ENCODE measurements at places on chromosomes 13 and 19.

GRCh38 chr13:89568276-89568675 lies 1779.2 kb upstream of the MIR17HG start:
- no peak for DNase-seq

GRCh38 chr13:113394339-113394640 lies 30.4 kb upstream of the GRTP1 start:
- DNase-seq: no peak

GRCh38 chr19:58409010-58409790 lies 751 bp downstream of the ZNF584 start:
- DNase-seq: no peak

DNA sequence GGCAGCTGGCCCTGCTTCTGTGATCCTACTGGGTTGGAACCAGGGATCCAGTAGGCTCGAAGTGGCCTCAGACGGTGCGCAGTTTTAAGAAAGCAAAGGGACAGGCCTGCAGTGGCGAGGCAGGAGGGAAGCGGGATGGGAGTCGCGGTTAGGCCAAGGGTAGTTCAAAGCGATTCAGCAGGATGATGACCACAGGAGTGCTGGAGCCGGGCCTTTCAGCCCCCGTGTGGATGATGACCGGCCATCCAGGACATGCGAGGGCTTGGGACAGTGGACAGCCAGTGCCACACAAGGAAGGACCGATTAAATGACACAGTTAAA lies 854 bp downstream of the RNASEH2B start:
- DNase-seq: peak; percentile 48

DNA sequence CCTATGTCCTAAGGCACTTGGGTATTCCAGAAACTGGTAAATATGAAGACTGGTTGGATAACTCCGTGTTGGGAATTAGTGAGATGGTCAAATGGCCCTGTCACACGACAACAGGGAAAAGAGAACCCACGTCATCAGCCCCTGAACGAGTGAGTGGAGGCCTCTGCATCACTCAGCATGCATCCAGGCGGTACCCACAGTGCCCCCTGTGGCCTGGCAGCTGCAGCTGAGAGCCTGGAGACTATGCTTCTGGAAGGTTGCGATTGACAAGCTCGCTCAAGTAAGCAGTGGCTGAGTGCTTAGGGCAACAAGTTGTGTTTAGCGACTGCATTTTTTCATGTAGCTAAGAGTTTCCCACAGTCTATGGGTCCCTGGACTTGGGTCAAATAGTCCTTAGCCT lies 55.9 kb downstream of the COL4A2 start:
- DNase-seq: no peak

DNA sequence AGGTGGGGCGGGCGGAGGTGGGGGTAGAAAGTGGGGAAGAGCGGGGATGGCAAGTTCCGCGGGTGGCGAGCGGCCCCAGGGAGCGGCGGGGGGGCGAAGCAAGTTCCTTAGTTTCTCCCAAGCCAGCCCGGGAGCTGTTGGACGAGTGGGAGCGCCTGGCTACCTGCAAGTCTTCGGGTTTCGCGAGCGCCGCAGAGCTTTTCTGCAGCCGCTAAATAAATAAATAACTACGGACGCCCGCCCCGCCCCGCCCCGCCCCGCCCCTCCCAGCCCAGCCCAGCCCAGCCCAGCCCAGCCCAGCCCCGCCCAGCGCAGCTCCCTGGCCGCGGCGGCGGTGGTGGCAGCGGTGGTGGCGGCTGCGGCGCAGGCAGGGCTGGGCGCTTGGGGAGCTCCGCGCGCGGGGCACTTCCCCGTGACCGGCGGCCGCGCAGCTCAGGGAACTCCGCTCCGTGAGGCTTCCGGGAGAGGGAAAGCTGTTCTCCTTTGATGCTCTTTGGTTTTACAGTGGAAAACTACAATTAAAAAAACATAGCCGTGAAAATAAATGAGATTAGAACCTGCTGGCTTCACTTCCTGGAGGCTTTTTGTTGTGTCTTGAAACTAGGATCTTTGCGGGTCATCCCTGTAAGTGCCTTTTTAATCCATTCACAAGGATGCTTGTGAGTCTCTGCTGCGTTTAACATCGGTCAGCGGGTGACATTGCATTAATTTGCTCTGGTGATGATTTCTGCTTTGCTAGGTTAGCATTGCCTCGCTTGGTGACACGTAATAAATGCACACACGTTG lies at the start of gene UBE2L5:
TSS of gene UBE2L5 (plus strand) at position 440 of the 786 bp plus-strand sequence. CDS start 5,498 bp downstream, outside the sequence.
- DNase-seq: peak; percentile 89

DNA sequence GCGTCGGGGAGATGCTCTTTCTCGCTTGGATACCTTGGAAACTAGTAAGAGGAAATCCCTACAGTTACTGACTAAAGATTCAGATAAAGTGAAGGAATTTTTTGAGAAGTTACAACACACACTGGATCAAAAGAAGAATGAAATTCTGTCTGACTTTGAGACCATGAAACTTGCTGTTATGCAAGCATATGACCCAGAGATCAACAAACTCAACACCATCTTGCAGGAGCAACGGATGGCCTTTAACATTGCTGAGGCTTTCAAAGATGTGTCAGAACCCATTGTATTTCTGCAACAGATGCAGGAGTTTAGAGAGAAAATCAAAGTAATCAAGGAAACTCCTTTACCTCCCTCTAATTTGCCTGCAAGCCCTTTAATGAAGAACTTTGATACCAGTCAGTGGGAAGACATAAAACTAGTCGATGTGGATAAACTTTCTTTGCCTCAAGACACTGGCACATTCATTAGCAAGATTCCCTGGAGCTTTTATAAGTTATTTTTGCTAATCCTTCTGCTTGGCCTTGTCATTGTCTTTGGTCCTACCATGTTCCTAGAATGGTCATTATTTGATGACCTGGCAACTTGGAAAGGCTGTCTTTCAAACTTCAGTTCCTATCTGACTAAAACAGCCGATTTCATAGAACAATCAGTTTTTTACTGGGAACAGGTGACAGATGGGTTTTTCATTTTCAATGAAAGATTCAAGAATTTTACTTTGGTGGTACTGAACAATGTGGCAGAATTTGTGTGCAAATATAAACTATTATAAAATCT lies 2.7 kb upstream of the KCNRG start:
- DNase-seq: peak; percentile 16

GRCh38 chr19:8575467-8575997 lies 1.7 kb downstream of the MYO1F start:
- DNase-seq: peak; percentile 39

DNA sequence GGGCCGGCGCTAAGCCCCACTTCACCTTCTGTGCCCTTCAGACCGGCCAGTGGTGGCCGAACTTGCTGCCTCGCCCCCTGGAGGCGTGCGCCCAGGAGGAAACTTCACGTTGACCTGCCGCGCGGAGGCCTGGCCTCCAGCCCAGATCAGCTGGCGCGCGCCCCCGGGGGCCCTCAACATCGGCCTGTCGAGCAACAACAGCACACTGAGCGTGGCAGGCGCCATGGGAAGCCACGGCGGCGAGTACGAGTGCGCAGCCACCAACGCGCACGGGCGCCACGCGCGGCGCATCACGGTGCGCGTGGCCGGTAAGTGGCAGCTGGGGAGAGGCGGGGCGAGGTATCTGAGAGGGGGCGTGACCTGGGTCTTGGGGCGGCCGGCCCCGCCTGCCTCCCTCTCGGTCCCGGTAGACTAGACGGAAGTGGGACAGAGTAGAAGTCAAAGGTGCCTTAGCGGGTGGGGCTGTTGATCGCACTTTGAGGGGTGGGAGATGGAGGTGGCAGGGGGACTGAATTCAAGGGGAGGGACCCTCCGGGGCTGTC lies 5.6 kb downstream of the ICAM5 start:
- no peak for DNase-seq

DNA sequence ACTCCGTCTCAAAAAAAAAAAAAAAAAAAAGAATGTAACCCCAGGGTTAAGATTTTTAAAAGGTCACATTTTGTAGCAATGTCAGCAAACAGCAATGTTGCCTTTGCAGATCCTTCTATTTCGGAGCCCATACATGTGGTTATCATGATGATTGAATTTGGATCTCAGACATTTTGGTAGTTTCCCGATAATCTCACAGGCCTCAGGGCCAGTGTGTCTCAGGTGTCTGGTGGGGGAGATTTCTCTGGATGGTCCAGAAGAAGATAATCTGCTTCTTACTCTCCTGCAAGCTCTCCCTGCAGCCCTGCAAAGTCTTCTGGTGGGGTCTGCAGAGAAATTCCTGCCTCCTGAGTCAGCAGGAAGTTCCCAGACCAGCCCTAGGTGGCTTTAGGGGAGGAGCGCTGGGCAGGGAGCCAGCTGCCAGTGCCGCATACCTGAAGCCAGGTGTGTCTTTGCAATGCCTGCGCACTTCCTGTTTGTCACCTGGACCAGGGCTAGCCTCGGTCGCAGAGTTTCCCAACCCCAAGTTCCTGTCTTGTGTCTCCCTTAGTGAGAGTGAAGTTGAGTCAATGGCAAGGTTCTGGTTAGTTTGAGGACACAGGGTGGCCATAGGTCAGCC lies 1.4 kb downstream of the SH2D3A start:
- no peak for DNase-seq

GRCh38 chr19:33705090-33705847 lies 83.5 kb downstream of the CHST8 start:
- no peak for DNase-seq

GRCh38 chr13:31224963-31225559 lies 25.3 kb downstream of the B3GLCT start:
- no peak for DNase-seq

DNA sequence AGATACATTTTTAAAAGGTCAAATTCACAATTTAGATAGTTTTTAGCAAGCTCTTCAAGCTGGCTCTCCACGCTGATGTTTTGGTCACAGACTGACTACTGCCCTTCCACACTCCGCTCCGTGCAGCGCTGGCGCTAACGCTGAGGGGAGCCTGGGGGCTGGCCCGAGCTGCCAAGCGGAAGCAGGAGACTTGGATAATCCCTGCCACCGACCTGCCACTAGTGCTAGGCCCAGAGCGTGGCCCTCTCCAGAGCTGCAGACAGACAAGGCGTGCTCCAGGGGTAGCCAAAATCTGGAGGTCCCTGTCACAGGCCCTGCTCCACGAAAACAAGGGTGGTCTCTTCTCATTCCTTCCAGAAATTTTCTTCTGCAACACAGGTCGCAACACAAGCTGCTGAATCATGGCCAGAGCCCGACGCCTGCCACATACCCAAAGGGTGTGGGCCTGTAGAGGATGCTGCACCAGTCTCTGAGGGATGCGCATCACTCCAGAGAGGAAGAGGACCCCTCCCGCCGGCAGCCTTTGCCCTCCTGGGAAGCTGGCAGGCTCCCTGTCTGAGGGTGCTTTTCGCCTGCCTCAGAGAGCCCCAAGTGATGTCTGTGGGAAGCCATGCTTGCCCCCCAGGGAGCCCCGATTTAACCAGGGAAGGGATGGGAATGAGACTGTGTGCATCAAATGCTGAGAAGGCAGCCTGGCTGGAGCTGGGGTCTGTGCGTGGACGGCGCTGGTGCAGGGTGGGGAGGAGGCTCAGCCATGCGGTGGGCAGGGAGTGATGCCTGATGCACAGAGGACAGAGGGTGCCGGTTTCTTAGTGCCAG lies 21.6 kb downstream of the CAPS start:
- no peak for DNase-seq

DNA sequence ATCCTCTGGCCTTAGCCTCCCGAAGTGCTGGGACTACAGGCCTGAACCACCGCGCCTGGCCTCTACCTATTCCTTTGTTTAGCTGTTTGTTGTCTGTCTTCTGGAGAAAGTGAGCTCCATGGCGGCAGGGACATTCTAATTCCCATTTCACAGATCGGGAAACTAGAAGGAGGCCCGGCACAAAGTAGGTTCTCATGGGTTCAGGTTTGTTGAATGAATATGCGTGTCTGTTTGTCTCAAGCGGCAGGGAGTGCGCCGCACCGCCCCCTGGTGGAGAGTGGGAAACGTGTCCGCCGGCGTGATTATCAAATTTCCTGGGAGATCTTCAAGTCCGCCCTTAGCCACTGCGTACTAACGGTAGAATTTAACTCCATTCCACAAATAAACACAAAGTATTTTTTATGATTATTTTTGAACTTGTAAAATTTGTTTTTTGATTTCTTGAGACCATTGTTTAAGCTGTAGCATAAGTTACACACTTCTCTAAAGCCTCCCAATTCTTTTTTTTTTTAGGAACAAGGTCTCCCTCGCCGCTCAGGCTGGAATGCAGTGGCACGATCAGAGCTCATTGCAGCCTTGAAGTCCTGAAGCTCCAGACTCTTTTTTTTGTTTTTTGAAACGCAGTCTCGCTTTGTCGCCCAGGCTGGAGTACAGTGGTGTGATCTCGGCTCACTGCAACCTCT lies 8.9 kb upstream of the CCDC9 start:
- DNase-seq: peak; percentile 79

GRCh38 chr19:7679771-7680605 lies 645 bp upstream of the TRAPPC5 start:
- no peak for DNase-seq

GRCh38 chr13:27425158-27425917 lies 919 bp downstream of the GTF3A start:
- no peak for DNase-seq

- DNase-seq: no peak
Measured at GRCh38 chr19:35944556-35944955, 8.4 kb downstream of the LRFN3 start.

GRCh38 chr13:35744566-35745178 lies 268.2 kb upstream of the MAB21L1 start:
- DNase-seq: no peak

GRCh38 chr13:91722267-91722884 lies 324.0 kb downstream of the GPC5 start:
- DNase-seq: no peak

DNA sequence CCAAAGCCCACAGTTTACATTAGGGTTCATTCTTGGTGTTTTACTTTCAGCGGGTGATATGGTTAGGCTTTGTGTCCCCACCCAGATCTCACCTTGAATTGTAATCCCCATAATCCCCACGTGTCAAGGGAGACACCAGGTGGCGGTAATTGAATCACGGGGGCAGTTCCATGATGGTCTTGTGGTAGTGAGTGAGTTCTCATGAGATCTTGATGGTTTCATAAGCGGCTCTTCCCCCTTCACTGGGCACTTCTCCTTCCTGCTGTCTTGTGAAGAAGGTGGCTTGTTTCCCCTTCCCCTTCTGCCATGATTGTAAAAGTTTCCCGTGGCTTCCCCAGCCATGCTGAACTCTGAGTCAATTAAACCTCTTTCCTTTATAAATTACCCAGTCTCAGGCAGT lies 12.0 kb downstream of the FPR2 start:
- DNase-seq: no peak

DNA sequence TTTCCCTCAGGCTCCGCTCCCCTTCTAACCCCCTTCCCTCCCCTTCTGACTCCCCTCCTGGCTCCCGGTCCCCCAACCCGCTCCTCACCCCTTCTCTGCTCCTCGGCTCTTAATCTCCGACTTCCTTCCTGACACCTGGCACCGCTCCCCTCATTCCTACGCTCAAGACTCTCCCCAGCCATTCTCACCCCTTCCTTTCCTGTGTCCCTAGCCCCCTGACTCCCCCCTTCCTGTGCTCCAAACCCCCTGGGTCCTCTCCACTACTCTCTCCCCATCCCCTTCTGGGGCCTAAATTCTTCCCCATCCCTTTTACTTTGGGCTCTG lies 658 bp downstream of the CLPP start:
- DNase-seq: no peak

Data from AG10803 (cell line).